M059J (cell line): ENCODE measurements at places on chromosomes 1 and 21.
A peak's percentile ranks its signal among the peaks of the same experiment; 100 is the strongest.

DNA sequence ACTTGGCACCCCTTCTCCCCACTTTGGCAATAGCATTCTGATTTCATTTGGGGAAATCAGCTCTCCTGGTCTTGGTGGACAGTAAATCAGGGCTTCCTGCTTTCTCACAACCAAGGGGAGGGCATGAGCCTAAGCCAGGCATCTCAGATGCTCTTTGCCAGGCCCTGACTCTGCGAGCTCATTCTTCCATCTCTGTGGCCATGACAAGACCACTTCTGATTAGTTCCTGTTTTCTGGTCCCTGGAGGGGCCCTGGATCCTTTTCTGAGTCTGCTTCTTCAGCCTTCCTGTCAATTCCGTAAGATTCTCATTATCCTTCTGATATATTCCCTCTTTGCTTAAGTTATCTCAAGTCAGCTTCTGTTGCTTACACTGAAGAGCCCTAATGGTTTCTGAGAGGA, 210.4 kb downstream of the HIVEP3 start:
- no peak for DNase-seq

DNA sequence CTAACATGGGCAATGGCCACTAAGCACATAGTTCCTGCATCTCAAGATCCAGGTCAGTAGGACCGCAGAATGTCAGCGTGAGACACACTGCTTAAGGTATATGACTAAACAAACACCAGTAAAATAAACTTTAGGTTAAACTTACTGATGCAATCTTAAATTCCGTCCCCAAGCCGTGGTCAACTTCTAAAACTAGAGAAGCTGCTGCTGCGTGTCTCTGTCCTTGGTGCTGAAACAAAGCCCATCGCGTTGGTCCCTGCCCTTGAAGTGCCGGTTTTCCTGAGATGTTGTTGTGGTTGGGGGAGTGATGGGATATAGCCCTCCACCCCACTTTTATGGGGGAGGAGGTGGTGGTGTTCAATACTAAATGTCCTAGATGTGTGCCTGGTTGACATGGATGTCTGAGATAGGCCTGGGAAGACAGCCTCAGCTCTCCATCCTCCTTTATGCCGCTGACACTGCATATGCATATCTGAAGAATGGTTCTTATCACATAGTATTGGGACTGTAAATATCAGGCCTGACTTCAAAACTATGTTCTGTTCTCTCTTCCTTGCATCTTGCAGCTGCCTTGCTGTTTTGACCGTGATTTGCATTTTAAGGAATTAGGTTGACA, 72.0 kb upstream of the KCNA3 start:
- DNase-seq, result peak; percentile 49

GRCh38 chr1:43329995-43330751, 7.4 kb upstream of the MPL start:
- peak; percentile 83 for DNase-seq

DNA sequence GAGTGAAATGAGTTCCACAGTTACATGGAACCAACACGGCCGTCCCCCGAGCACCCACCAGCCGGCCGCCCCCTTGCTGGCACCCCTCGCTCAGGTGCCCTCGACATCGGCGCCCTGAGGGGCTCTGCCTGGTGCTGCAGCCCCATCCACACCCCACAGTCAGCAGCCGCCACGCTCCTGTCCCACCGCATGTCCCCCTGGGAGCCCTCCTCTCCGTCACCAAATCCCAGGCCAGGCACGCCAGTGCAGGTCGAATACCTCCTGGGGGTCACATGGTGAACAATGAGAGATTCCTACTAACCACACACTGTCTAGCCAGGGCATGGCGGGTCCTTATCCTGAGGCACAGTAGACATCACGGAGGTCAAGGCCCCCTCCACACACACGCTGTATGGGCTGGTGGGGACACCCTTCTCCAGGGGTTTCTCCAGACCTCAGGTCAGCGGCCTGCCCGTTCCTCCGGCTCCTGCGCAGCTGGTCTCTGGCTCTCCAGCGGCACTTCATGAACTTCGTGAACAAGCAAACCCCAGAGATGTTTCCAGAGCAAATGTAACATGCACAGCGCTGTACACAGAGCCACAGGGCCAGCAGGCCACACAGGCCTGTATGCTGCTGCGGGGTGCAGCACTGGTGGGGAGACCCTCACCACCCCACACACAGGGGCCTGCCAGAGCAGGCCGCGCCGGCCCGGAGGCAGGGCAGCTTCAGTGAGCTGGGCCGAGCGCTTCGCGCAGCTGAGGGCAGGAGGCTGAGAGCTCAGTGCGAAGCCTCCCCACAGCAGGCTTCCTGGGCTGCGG, 21.8 kb downstream of the POFUT2 start:
- no peak for DNase-seq

DNA sequence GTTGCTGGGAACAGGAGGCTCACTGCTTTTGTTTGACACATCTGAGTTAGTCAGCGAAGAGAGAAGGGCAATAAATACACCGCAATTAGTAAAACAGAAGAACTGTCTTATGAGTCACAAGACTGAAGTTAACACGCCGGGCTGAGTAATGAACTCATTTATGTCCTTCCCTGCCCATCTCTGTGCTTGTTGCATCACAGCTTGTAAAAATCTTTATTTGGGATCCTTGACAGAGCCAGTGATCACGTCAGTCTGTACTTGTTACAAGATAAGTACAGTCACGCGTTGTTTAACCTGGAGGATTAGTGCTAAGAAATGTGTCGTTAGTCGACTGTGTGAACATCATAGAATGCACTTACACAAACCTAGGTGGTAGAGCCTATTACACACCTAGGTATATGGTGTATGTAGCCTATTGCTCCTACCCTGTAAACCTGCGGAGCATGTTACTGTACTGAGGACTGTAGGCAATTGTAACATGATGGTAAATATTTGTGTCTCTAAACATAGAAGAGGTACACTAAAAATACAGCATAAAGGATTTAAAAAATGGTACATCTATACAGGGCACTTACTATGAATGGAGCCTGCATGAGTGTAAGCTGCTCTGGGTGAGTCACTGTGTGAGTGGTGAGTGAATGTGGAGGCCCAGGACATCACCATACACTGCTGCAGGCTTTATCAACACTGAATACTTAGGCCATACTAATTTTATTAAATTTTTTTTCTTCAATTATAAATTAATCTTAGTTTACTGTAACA, 272.2 kb downstream of the TNR start:
- peak; percentile 81 for DNase-seq
